ENCODE measurements at places on chromosomes 6 and 20.

- peak; percentile 17 for DNase-seq
These were observed 33.4 kb upstream of the SLC22A1 start for GRCh38 chr6:160088069-160088783.

GRCh38 chr6:1667012-1667804 lies 57.5 kb downstream of the FOXC1 start:
- no peak for DNase-seq

DNA sequence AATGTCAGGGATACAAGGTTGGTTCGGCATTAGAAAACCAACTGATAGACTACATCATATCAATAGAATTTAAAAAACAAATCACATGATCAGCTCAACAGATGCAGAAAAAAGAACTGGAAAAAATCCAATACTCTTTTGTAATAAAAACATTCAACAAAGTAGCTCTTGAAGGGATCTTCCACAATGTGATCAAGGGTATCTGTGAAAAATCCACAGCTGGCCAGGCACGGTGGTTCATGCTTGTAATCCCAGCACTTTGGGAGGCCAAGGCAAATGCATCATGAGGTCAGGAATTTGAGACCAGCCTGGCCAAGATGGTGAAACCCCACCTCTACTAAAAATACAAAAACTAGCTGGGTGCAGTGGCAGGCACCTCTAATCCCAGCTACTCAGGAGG lies 63.1 kb downstream of the ASCC3 start:
- no peak for DNase-seq

DNA sequence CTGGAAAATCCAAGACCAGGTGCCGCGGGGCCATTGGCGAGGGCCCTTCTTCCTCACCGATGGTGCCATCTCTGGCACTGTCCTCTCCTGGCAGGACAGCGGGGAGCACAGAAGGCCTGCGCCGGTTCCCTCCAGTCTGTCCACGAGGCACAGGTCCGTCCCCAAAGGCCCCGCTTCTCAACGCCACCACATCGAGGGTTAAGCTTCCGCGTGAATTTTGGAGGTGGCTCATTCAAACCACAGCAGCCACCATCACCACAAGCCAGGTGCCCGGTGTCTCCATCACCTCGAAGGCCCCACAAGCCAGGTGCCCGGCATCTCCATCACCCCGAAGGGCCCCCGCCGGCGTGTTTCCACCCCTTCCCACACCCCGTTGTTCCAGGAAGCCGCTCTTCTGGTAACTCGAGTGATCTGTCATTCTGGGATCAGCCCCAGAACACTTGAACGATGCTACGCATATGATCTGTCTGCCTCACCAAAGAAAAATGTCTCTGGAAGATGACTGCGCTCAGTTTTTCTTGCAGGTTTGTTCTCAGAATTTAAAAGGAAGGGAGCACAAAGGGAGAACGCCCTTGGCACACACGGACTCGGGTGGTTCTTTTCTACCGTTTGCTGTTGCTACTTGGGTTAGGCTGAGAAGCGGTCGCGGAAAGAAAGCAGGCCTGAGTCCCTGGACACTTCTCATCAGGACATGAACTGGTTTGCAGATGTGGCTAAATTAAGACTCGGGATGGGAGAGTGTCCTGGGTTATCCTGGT lies 9.9 kb upstream of the KIF25 start:
- no peak for DNase-seq

DNA sequence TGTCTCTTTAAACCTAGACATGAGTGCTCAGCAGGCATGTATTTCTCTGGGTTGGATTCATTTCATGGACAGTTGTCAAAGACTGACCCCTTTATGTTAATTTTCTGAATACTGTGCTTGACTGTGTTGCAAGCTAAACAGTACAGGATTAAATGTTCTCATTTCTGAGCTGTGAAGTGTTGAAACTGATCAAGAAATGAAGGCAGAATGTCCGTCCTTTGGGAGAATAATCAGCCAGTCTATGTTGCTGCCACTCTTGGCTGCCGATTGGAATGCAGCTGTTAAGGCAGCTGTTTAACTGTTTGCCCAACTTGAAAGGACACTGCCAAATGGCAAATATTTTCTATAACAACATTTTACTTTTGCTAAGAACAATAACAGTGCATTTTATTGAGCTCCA lies 87.3 kb downstream of the CEP57L1 start:
- no peak for DNase-seq
